Nephron progenitor cell (in vitro differentiated cells): ENCODE measurements at places on chromosomes 13 and 19.
A peak's percentile ranks its signal among the peaks of the same experiment; 100 is the strongest.

GRCh38 chr19:39246951-39247669 lies 1.5 kb downstream of the IFNL4 start:
- DNase-seq: peak; percentile 62

DNA sequence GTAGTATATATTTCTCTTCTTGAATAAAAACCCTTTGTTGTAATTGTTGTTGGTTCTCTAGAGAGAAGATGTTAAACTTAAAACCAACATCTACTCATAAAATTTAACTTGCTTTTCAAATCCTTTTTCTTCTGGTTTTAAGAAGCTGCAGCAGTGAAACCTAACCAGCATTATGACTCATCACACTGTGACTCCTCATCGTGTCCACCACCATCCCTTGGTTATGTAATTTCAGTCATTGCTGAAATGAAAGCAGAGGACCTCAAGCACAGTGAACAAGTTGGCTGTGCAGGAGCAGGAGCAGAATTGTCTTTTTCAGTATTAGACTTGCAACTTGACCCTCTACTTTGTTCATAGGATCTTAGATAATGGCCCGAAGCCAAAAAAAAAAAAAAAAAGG lies 64.9 kb upstream of the HTR2A start:
- no peak for DNase-seq

GRCh38 chr19:30959011-30959410 lies 390.2 kb downstream of the TSHZ3 start:
- no peak for DNase-seq

DNA sequence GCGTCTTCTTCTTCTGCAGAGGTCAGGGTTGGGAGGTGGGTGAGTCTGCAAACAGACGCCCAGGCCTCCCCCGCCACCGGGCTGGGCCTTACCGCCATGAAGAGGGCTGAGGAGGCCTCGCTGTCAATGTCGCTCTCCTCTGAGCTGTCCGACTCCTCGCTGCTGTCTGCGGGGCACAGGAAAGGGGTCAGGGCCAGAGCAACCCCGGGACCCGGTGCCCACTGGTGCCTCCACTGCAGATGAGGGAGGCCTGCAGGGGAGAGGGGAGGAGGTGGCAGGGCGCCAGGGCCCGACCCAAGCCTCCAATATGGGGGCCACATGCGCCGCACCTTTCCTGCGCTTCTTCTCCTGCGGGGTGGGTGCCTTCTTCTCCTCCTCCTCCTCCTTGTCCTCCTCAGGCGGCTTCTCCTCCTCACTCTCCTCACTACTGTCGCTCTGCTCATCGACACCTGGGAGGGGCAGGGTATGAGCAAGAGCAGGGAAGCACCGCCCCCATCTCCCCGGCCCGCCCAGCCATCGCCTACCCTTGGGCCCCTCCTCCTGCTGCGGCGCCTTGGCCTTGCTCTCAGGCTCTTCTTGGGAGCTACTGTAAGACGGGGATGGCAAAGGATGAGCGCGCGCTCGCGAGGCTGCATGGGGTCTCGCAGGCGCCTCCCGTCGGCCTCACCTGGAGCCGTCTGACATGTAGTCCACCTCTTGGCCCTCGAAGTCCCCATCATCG lies 5.5 kb upstream of the PSPN start:
- no peak for DNase-seq

DNA sequence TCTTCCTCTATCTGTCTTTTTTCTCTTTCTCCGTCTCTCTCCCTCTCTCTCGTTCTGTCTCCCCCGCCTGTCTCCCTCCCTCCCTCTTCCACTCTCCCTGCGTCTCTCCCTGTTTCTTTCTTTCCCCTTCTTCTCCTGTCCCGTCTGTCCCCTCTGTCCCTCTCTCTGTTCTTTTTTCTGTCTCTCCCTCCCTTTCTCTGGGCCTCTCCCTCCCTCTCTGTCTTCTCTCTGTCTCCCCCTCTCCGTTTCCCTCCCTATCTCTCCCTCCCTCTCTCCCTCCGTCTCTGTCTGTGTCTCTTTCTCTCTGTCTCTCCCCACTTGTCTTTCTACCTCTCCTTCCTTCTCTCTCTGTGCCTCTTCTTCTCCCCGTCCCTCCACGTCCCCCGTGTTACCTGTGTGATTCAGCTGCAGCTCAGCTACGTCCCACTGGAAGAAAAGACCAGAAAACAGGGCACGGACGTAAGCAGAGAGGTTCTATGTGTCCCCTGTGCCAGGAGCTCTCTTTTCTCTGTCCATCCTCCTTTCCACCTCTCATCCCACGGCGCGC lies 1.2 kb downstream of the CD70 start:
- no peak for DNase-seq

DNA sequence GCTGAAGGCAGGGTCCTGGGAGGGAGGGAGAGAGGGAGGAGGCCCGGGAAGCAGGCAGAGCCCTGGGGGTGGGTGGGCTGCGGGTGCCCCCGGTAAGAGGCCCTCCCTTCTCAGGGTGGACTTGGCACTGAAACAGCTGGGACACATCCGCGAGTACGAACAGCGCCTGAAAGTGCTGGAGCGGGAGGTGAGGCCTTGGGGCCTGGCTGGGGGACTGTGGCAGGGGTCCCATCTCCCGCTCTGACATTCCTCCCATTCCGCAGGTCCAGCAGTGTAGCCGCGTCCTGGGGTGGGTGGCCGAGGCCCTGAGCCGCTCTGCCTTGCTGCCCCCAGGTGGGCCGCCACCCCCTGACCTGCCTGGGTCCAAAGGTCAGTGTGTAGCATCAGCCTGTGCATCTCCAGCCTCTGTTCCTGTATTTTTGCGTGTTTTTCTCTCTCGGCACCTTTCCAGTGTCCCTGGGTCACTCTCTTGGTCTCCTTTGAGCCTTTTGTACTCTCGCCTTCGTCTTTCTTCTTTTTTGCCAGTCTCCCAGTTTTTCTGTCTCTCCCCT lies 53.4 kb downstream of the TRPM4 start:
- DNase-seq: peak; percentile 20

- no peak for DNase-seq
Observed at GRCh38 chr19:2164020-2164998, 576 bp downstream of the DOT1L start.

- DNase-seq: no peak
Observed at GRCh38 chr13:95627590-95627989, 16.9 kb downstream of the DZIP1 start.

DNA sequence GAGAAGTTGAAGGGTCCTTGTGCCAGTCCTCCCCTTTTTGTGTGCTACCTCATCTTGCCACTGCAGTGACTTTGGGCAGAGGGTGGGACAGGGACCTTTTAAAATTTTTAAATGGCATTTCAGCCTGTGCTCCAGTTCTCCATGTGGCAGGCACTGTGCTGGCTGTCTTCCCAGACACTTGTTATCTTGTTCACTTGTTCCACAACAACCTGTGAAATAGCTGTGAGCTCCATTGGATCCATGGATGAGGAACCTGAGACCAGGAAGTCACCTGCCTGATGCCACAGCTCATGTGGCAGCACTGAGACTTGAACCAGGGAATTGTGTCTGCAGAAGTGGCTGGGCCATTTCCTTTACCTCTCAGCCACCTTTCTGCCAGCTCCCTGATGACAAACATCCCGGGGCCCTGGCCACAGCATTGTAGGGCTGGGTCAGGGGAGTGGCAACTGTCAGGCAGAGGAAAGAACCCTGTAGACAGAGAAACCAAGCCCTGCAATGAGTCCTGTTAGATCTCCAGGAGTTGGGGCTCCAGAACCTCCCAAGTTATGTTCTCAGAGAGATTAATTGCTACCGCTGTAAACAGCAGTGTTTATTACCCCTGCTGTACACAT lies 6.4 kb downstream of the EGLN2 start:
- no peak for DNase-seq
